Lung (tissue), 17 donors: ENCODE measurements at places on chromosomes 7 and 10.

DNA sequence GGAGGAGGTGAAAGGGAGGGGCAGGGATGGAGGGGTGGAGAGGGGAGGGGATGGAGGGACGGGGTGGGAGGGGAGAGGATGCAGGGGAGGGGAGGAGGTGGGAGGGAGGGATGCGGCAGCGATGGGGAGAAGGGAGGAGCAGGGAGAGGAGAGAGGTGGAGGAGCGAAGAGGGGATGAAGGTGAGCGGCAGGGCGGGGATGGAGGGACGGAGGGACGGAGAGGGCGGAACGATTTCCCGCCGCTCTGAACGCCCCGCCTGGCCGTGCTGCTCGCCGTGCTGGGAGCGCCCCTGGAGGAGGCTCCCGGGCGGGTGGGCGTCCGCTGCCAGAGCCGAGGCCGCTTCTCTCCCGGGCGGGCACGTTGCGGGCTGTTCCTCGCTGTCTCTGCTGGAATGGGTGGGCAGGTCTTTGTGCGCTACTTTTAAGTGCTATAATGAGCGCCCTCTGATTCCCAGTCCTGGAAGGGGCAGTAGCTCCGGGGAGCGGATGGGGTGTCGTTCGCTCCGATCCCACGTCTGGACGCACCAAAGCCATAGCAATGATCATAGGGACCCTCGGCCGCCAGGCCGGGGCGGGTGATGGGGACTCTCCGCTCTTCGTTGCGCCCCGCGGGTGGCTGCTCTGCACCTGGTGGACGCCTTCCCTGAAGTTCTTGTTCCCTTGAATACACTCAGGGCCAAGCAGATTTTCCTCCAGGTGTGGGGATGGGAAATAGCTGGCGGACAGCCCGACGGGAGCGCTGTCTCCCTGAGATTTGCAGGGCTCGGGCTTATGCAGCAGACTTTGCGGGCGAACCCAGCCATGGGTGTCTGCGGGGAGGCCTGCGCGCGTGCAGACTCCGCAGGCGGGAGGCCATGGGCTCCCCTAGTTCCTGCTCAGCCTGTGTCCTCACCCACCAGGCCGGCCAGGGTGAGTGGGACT lies 81.1 kb upstream of the CPXM2 start:
- H3K27ac ChIP-seq, result no peak overlapping the region
- no peak overlapping the region for H3K4me3 ChIP-seq
- no peaks in the 10 kb centered on the region for H3K36me3 ChIP-seq
- DNase-seq, result peak; percentile 11
- peaks cover 54% of the 10 kb centered on the region for H3K27me3 ChIP-seq

GRCh38 chr10:119256030-119256429 lies 48.7 kb downstream of the GRK5 start:
- H3K4me3 ChIP-seq, result no peak overlapping the region
- H3K36me3 ChIP-seq, result peaks cover 3% of the 10 kb centered on the region
- H3K4me1 ChIP-seq, result peaks cover 43% of the 10 kb centered on the region
- no peak for DNase-seq
- H3K27ac ChIP-seq, result no peak overlapping the region

GRCh38 chr7:23096518-23097290 lies 8.9 kb upstream of the KLHL7 start:
- no peaks in the 10 kb centered on the region for H3K4me1 ChIP-seq
- H3K36me3 ChIP-seq, result no peaks in the 10 kb centered on the region
- no peak overlapping the region for H3K4me3 ChIP-seq
- no peaks in the 10 kb centered on the region for H3K27me3 ChIP-seq

DNA sequence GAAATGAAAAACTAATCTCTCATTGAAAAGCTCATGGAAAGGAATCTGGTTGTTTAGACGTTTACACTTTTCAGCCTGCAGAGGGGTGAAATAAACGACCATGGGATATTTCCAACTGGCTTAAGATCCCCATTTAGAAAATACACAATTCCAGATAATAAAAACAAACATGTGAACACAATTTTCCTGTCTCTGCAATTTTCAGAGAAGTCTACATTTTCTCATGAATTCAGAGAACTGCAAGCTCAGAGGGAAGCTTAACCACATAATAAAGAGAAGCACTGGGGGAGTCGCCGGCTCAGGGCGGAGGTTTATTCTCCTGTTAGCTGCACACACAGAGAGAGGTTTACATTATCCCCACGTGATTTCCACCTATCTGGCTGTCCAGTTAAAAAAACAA lies 215.2 kb downstream of the FANK1 start:
- peak; percentile 60 for DNase-seq
- H3K27ac ChIP-seq, result no peak overlapping the region
- no peak overlapping the region for H3K4me3 ChIP-seq
- H3K4me1 ChIP-seq, result peaks cover 2% of the 10 kb centered on the region

GRCh38 chr10:5858811-5859210 lies 30.9 kb downstream of the ANKRD16 start:
- H3K36me3 ChIP-seq, result no peaks in the 10 kb centered on the region
- no peaks in the 10 kb centered on the region for H3K4me1 ChIP-seq
- no peak overlapping the region for H3K4me3 ChIP-seq
- no peak overlapping the region for H3K27ac ChIP-seq
- no peak for DNase-seq

DNA sequence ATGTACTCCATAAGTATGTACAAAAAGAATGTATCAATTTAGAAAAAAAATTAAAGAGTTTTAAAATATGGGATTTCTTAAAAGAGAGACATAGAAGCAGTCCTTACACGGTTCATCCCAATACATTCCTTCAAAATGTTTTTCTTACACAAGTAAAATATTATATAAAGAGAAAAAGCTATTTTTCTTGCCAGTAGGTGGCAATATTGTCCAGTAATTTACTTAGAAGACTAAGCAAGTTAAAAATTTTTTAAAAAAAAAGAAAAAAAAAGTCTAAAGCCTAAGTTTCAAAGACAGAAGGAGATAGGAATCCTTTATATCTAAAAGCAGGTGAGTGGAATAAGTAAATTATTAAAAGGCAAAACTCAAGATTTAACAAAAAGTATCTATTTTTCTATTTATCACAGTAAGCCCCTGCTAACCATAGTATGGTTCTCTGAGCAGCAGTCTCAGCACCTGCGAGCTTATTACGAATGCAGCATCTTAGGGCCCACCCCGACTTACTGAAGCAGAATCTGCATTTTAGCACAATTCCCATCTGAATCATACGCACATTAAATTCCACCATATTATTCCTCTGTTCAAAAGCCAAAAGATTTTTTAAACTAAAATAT lies 240.6 kb downstream of the DGKI start:
- H3K4me3 ChIP-seq, result no peak overlapping the region
- no peaks in the 10 kb centered on the region for H3K27me3 ChIP-seq
- no peaks in the 10 kb centered on the region for H3K36me3 ChIP-seq
- peak; percentile 78 for DNase-seq
- H3K27ac ChIP-seq, result no peak overlapping the region
